ENCODE measurements at places on chromosomes 11 and 22.

DNA sequence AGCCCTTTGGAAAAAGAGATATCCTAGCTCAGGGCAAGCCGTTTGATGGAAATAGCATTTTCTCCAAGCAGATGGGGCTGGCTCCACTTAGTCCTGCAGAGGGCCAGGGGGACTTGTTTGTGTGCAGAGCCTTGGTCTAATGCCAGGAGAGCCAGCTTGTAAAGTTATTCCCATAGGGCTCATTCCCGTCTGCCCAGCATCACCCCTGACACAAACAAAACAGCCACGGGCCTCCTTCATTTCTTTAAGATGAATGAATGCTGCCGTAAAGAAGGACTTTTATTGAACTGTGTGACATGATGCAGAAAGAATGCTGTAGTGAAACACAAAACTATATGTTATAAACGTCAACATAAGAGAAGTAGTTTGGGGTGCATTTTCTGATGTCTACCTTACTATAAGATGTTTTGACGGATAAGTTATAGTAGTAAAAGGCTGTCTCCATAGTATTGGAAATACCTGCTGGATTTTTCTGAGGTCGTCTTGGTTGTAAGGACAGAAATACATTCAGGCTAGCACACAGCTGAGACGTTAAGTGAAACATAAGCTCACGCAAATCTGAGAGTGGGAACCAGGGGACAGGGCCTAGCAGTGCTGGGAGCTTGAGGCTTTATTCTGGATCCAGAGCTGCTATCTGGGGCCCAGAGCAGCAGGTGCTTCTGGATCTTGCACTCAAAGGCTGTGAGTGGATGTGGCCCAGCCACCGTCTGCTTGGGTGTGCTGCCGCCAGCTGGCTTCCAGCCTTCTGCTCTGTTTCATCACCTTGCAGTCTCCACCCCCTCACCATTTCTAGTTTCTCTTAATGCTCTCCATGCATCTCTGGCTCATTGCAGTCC, 53.3 kb downstream of the NCAM1 start:
- DNase-seq, result no peak

DNA sequence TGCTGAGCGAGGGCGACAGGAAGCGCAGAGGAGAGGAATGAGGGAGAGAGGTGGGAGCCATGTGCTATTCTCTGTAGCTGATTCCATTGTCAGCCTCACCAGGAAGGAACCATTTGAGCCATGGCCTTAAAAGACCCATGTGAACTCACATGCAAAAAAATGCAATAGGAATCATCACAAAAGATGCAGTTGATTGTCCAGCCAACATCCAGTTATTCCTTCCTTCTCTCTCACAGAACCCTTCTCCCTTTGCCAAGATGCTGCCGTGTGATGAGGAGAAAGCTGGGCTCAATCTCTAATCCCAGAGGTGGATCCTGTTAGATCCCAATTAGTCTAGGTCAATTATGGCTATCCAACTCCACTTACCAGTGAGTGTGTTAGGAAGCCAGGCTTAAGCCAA, 58.2 kb upstream of the RRAS2 start:
- DNase-seq, result no peak

DNA sequence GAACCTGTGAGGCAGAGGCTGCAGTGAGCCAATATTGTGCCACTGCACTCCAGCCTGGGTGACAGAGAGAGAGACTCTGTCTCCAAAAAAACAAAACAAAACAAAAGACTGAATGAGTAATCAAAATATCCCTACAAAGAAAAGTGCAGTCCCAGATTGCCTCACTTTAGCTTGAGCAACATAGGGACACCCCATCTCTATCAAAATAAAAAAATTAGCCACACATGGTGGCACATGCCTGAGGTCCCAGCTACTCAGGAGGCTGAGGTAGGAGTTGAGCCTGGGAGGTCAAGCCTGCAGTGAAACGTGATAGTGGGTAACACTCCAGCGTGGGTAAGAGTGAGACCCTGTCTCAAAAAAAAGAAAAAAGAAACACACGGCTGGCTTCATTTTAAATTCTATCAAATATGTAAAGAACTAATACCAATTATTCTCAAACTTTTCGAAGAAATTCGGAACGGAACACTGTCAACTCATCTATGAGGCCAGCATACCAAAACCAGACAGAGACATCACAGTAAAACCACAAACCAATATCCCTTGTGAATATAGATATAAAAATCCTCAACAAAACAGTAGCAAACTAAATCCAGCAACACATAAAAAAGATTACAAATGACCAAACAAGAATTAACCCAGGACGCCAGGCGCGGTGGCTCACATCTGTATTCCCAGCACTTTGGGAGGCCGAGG, 12.9 kb downstream of the CHEK2 start:
- no peak for DNase-seq

- DNase-seq, result no peak
Observed at GRCh38 chr11:19163617-19164016, 38.2 kb downstream of the CSRP3 start.

DNA sequence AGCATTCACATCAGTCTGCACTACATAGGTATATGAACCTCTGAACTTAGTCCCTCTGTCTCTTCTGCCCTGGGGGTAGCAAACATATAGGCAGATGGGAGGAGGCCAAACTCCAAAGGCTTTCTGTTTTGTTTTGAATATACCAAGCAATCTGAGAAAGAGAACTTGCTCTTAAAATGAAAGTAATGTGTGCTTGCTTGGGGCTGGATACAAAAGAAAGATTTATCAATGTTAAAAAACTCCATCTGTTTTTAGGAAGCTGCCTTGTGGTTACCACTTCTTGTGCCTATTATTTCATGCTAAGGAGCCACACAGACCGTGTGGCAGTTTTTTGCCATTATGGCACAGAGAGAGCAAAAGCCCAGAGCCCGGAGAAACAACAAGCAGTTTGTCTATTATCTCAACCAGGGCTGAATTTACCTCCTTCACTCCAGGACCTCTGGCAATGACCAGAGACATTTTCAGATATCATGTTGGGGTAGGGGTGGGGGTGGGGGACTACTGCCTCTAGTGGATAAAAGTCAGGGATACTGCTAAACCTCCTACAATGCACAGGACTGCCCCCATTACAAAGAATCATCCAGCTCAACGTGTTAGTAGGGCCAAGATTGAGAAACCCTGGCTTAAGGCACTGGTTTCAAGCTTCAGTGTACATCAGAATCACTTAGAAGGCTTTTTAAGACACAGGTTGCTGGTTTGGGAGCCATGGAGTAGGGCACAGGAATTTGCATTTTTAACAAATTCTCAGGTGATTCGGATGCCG, 124.2 kb downstream of the APIP start:
- no peak for DNase-seq

- DNase-seq, result no peak
Observed at GRCh38 chr22:43320943-43321900, 21.9 kb downstream of the SCUBE1 start.

DNA sequence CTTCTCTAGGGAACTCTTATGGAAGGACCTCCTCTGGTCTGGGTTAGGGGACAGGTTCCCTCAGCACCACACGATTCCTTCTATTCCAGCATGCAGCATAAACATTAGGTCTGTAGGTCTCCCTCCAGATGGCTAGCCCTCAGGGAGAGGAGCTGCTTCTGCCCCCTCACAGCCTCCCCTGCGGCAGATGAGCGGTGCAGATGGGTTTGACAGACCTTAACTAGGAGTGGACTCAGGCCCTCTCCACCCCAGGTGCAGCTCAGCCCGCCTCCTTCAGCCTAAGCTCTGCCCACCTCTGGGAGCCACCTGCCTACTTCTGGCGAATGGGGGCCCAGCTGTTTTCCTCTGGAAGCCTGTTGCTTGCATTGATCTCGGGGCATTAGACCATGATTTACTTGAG, 55.7 kb upstream of the EIF3D start:
- DNase-seq, result no peak

DNA sequence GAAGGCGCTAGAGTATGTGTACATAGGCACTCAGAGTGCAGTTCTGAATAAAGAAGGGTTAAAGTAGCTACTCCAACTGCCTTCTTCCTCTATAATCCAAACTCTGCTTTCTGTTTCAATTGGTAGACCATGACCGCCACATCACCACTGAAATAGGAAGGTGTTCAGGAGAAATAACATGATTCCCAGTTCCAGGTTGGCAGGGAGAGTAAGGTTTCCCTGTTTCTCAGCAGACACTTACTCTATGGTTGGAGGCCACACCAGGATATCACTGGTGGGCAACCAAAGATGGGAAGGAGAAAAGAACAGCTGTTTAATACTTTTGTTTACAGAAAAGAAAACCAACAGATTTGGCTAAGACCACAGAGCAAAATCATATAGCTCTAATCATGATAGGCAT, 37.9 kb downstream of the PAK1 start:
- DNase-seq, result no peak

- DNase-seq, result no peak
Observed at GRCh38 chr11:79331203-79331901, 109.5 kb downstream of the TENM4 start.

DNA sequence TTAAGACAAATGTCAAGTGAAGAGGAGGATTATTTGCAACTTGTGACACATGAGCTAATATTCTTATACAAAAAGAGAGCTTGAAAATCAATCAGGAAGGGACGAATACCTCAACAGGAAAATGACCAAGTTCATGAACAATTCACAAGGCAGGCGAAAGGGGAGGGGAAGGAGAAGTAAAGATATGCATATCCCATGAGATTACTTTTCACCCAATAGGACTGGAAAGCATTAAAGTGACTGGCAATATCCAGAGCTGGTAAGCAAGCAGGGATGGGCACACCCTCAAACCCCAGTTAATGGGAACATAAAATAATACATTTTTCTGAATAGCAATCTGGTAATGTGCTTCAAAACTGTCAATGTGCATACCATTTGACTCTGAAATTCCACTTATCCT, 129.5 kb downstream of the SLC1A2 start:
- DNase-seq, result peak; percentile 40

DNA sequence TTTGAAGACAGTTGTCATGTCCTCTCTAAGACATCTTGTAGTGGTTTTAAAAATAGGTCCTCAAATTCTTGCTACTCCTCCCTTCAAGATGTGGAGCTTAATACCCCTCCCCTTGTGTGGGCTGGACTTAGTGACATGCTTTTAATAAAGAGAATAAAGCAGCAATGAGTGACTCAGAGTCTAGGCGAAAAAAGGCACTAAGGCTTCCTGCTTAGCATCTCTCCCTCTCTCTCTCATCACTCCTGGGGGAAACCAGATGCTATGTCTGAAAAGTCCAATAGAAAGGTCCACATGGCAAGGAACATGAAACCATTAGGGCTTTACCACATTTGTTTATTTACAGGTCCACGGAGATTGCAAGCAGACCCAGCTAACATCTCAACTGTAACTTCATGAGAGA, 11.7 kb downstream of the SERGEF start:
- DNase-seq, result no peak

DNA sequence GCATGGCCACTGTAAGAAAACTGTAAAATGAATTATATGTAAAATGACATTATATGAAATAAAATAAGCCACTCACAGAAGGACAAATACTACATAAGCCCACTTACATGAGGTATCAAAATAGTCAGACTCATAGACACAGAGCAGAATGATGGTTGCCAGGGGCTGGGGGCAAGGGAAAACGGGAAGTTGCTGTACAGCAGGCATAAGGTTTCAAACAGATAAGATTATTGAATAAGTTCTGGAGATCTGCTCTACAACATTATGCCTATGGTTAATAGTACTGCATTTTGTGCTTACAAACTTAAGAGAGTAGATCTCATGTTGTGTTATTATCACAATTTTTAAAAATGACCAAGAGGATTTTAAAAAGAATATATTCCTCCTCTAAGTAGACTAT, 32.7 kb upstream of the HEPHL1 start:
- no peak for DNase-seq

DNA sequence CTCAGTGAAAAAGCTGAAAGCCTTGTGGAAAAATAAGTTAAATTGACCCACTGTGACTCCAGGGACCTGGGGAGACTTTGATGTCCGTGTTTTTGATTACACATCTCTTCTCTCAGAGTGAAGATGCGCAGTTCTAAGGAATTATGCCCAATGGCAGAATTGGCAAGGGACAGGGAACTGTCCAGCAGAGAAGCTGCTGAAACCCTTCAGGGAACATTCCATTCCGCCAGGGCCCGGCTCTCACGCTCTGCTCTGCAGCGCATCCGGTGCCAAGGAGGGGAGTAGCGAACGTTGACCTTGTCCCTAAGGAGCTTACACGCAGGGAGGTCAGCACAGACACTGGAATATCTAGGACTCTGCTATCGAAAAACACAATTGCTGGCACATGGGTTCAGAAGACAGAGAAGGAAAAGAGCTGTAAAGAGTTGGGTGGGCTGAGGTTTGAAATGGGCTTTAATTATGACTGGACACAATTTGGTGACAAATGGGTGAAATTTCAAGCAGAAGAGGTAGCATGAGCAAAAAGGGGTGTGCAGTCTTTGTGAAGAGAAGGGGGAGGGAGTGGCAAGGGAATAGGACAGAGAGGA, 64.5 kb upstream of the B3GAT1 start:
- DNase-seq, result peak; percentile 31

GRCh38 chr11:112073941-112074811, at the start of the genes NKAPD1 and PIH1D2:
NKAPD1 (plus strand) TSS chr11:112074299; CDS start chr11:112075575, 1,276 bp downstream.
PIH1D2 (minus strand) TSS chr11:112074017; CDS start chr11:112073174, 843 bp downstream.
- peak; percentile 92 for DNase-seq

GRCh38 chr22:19478045-19478900, 720 bp downstream of the UFD1 start:
- DNase-seq, result no peak

DNA sequence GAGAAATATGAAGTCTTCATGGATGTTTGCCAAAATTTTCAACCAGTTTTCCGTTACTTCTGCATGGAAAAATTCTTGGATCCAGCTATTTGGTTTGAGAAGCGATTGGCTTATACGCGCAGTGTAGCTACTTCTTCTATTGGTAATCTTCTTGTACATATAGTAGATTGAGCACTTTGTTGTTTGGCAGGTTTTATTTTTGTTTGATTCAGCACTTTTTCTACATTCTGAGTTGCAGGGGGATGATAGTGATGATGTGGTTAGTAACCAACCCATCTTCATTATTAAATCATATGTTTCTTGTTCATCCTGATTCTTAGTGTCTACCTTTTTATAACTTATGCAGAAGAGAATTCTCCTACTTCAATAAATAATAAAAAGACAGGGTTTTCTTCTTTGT, 121.6 kb downstream of the C11orf65 start:
- no peak for DNase-seq

- no peak for DNase-seq
Observed at GRCh38 chr11:22634897-22635629, 9.4 kb upstream of the FANCF start.

DNA sequence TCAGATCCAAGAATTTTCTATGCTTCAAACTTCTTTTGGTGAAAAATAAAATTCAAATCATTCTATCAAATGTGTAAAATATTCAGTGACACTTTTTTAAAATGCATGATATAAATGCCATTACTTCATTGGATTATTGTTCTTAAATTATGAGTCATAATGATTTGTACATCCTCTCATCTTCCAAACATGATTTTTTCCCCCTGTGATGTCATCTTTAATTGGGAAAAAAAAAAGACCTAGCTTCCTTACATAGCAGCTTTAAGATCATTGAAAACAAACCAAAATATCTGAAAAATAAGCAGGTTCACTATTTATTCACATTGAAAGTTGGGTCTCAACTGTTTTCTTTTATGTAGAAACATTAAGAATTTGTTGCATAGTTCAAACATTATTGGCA, 1549.4 kb downstream of the LRRC4C start:
- DNase-seq, result no peak

DNA sequence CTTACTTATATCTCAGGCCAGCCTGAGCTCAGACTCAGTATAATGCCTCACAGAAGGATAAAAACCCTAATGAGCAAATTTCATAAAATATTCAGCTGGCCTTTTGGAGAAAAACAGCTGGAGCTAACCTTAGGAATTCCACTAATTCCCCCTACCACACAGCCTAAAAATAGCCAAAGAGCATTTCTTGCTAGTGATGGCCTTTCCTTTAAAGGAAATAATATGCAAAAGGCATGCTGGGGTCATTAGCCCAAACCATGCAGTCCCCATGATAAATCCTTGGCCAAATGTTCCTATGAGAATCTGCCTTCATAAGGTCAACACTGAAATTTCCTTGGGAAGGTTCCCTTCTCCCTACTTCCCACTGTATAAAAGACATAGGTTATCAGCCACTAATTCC, 38.2 kb downstream of the SYTL2 start:
- DNase-seq, result no peak
